Activated gamma-delta T cell (primary cell): ENCODE measurements at places on chromosomes 5 and 9.

GRCh38 chr9:14937216-14937615, 27.0 kb upstream of the FREM1 start:
- DNase-seq: no peak

DNA sequence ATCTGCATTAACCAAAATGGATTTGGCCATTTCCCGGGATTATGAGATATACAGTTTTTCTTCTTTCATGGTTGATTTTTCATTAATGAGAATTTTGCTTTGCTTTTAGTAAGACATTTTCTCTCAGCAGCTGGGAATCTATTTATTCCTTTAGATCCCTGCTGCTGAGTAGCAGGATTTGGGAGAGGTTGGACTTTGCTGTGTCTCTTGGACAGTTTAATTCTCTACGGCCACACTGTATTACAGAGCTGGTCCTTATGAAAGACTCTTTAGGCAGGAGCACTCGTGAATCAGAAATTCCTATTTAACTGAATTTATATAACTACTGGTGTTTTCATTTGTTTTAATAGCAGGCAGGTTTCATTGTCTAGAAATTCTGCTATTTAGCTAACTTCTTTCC, 1.6 kb downstream of the UNC13B start:
- DNase-seq: no peak

- no peak for DNase-seq
Measured at GRCh38 chr9:110027671-110028081, 180.3 kb downstream of the C9orf152 start.

DNA sequence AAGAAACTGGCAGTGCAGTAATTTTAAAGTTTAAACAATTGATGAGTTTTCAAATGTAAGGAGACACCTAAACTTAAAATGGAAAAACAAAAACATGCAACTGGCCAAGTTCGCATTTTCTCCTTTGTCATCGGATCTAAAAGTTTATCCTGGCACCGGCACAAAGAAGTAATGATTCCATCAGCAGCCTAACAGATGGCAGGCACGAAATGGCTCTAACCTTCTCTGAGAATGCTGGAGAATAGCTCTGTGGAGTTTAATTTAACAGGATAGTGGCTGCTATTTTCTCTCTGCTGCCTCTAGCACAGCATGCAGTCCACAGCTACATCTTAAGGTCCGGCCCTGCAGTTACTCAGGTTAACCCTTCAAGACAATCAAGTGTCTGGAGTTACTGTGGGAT, 82.2 kb downstream of the PRELID2 start:
- no peak for DNase-seq

- no peak for DNase-seq
Measured at GRCh38 chr5:166880456-166880855, 1411.0 kb upstream of the WWC1 start.

GRCh38 chr9:126114409-126114760, 212.2 kb upstream of the MVB12B start:
- DNase-seq: no peak

- DNase-seq: no peak
Measured at GRCh38 chr9:98931600-98932389, 11.9 kb upstream of the COL15A1 start.

- no peak for DNase-seq
Measured at GRCh38 chr9:134307674-134308638, 18.3 kb upstream of the RXRA start.

DNA sequence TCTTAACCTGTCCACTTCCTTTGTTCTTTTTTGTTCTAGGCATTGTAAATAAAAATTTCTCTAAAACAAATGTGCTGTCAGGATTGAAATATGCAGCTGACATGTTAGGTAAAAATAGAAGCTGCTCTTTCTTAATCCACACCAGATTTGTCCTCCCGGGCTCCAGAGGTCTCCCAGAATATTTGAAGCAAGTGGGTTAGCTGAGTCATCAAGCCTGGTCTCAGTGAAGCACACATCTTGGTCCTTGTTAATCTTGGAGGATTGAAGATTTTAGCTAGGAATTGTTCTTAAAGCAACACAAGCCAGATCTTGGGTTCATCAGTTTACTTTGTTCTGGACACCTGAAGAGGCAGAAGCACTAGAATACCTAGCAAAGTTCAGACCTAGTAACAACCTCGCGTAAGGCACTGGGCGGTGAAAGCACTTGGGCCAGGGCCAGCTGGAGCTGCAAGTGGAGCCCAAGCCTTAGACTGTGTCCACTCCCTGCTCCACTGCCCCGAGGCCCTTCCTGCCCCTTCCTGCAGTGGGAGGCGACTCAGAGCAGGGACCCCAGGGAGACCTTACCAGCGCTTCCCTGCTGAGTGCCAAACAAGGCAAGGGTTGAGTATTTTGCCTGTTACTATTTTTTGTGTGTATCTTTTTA, 36.5 kb downstream of the HABP4 start:
- no peak for DNase-seq

- DNase-seq: no peak
Measured at GRCh38 chr5:74127381-74128320, 501.7 kb downstream of the ARHGEF28 start.

DNA sequence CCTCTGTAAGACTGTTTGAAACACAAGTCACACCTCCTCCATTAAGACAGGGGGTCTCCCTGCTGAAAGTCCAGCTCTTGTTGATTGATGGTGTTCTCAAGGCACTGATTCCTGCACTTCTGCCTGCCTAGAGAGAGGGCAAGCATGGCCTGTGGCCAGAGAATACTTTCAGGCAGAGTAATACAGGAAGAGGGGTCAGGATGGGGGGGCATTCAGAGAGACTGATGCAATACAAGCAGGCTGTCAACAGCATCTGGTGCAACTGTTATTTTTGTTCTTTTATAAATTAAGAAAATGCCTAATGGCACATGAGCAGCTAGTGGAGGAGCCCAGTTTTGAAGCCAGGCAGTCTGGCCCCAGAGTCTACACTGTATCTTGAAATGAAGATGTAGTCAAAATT, 302.2 kb downstream of the DIRAS2 start:
- DNase-seq: no peak
